ENCODE measurements at places on chromosomes 3 and 15. TPM values are rescaled to one million over a fixed set of nuclear protein-coding genes. Genes with fewer than 3 reads are reported as not detected.

GRCh38 chr3:156151824-156152428 is 31.5 kb downstream of the KCNAB1 start:
- DNase-seq = peak; percentile 24

The GOLGA8Q gene
- total RNA-seq = not detected

The SEMA7A gene
- total RNA-seq = 72.5 TPM

DNA sequence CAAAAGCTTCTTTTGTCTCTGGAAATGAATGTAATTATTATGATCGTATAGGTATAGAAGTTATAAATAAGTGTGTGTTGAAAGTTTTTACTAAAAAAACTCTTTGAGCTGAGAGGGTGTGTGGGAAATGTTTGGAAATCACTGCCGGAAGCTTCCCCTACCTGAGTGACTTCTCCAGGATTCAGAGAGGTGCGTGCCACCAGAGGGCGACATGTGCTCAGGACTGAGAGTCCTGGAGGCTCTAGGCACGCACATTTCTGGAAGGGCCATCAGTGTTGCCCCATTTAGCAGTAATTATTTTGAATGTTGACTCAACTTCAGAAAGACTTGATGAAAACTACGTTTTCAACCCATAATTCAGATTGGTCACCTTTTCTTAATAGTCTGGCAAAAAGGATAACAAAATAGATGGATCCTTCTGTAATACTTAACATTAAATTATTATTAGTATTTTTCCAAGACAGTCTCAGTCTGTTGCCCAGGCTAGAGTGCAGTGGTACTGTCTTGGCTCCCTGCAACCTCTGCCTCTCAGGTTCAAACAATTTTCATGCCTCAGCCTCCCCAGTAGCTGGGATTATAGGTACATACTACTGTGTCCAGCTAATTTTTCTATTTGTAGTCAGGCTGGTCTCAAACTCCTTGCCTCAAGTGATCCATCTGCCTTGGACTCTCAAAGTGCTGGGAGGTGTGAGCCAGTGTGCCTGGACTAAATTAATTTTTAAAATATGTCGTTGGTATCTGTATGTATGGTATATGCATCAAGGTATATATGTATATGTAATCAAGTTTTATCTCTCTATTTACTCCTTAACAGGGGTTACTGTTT is 34.5 kb downstream of the GPR171 start:
- peak; percentile 68 for DNase-seq

GRCh38 chr3:148748283-148748682 is 50.6 kb downstream of the AGTR1 start:
- no peak for DNase-seq

The CHRNA7 gene
- not detected for total RNA-seq

Data from CD8-positive, alpha-beta memory T cell (primary cell).